Activated CD8-positive, alpha-beta memory T cell treated with anti-CD3 and anti-CD28 coated beads for 1 hour (primary cell): ENCODE measurements at places on chromosomes 7 and 10.

- no peak for DNase-seq
Observed at GRCh38 chr7:120344276-120344675, 71.3 kb downstream of the KCND2 start.

DNA sequence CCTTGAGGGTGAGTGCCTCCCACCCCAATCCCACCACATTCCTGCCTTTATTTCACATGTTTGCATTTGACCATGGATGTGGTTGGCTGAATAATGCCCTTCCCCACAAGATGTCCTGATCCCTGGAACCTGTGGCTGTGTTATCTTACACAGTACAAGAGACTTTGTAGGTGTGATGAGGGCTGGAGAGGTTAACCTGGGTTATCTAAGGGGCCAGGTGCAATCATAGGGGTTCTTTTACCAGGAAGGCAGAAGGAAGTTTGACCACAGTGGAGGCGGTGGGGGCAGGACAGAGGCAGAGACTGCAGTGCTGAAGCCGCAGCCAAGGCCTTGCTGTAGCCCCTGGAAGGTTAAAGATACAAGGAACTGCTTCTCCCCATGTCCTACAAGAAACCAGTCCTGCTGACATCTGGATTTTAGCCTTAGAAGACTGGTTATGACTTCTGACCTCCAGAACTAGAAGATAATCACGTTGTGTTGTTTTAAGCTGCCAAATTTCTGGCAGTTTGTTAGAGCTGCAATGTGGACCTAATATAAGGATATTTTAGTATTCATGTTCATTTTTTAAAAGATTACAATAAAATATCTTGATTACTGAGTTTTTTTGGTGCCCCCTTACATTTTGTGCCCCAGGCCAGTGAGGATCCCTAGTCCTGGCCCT lies 136.6 kb downstream of the ARHGAP22 start:
- DNase-seq, result no peak

- DNase-seq, result no peak
Observed at GRCh38 chr7:13628239-13629001, 361.0 kb downstream of the ETV1 start.

DNA sequence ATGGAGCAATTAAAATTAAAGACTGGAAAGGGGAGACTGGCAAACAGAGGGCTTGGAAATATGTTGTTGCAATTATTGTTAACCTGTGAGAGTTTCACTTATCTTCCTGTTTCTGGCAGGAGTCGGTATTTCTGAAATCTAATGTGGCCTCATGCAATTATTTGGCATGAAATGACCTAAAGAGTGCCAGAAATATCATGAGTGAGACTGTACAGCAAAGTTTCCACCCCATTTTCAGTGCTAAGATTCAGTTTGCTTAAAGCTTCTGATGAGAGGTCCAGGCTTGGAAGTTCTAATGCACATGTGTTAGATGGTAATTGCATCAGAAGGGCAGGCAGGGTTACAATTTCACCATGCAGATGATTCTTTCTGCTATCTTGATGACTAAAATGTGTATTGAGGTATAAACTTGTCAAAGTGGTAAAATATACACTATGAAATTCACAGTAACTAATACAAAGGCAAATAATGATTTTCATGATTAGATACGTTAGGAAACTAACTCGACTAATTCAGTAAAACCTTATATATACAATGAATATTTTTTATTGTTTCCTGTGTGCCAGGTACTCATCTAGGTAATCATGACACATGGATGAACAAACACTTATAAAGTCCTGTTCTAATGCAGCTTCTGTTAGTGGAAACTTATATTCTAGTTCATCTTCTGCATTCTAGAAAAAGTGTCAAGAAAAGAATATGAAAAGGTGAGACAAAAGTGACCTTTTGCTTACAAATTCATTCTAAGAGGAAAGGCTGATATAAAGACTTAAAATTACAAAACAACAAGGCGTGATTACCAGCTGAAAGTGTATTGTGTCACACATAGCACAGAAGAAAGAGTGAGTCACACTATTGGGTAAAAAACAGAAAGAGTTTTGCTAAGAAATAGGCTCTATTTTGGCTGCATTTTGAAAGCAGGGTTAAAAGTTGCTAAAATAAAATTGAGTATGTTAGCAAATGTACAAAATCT lies 533.4 kb upstream of the SEMA3D start:
- DNase-seq, result no peak

- DNase-seq, result no peak
Observed at GRCh38 chr7:56157238-56157790, 41.1 kb upstream of the NUPR2 start.

DNA sequence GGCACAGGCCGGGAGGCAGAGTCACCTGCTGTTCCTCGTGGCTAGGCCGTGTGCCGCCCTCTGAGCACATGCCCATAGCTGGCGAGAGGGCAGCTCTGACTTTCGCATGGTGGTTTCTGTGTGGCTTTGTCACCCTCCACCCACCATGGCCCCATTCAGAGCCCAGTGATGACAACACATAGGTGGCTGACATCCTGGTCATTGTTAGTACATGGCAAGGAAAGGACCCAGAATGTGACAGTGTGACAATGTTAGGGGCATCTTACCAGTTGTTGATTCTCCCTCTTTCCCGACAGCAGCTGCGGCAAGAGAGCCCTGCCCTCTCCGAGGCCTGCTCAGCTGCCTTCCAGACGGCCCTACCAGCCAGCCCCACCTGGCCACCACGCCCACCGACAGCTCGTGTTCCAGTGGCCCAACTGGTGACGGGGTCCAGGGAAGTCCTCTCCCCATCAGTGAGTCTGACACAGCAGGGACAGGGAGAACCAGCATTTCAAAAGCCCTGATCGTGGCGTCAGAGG lies 52.2 kb downstream of the ZNF467 start:
- DNase-seq, result no peak

DNA sequence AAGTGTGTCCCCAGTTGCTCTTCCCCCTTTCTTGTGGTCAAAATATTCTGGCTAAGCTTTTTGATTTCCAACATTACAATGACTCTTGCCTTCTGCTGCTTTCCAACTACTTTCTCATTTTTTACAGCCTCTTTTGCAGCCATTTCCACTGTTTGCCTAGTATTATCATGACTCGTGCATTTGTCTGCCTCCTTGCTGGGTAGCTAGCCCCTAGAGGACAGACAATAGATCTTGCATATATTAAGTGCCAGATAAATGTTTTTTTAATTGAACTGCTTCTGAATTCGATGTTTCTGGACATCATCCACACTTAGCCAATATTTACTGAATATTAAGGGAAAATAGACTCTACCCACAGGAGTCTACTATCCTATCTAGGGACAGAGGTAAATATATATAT lies 124.5 kb downstream of the POU6F2 start:
- DNase-seq, result no peak

- no peak for DNase-seq
Observed at GRCh38 chr10:90420637-90421318, 437.1 kb downstream of the HTR7 start.

DNA sequence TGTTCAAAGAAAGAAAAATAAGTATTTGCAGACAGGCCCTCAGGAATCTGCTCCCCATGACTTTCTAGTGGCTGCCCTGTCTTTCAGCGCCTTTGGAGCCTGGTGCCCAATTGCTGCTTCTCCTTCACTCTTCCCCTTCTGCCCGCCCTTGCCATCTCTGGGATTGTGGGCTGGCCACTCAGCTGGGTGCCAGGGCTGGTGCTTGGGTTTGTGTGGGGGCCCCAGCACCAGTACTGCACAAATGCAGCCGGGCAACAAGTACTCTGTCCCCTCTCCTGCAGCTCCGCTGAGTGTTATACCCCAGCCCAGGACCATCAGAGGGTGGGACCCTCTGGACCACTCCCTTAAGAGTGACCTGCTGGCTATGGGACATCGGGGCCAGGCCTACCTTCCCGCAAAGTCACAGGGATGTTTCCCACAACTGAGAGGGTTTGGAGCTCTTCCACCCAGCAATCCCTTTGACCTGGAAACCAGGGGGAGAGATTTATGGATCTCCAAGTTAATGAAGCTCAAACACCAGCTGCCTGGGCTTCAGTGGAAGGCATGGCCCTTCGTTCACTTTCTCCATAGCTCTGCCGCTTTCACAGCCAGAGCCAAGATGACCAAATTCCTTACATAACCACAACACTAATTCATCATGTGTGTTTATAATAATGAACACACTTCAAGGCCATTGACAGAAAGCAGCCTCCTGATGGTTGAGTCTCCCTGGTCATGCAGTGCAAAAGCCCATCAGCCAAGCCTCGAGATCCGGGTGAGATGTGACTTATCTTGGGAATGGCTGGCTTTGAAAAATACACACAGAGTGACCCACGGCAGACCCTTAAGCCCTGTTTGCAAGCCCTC lies 313.9 kb upstream of the ZNF32 start:
- no peak for DNase-seq

GRCh38 chr7:103777440-103777839 lies 212.0 kb downstream of the RELN start:
- no peak for DNase-seq

GRCh38 chr10:34526186-34526585 lies 288.9 kb downstream of the PARD3 start:
- no peak for DNase-seq

DNA sequence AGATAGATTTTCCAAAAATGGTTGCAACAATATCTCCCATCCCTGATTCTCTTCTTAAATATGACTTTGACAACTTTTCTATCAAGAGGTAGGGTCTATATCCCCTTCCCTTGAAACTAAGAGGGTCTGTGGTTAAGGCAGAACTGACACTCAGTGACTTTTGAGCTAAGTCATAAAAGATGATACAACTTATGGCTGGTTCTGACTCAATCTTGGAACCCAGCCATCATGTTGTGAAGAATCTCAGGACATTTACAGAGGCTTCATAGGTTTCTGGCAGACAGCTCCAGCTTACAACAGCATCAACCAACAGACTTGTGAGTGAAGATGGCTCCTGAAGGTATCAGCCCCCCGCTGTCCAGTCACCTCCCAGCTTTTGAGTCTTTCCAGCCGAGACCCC lies 203.5 kb downstream of the RNLS start:
- DNase-seq, result no peak

GRCh38 chr10:69445041-69445440 lies 6.2 kb upstream of the TSPAN15 start:
- DNase-seq, result no peak

DNA sequence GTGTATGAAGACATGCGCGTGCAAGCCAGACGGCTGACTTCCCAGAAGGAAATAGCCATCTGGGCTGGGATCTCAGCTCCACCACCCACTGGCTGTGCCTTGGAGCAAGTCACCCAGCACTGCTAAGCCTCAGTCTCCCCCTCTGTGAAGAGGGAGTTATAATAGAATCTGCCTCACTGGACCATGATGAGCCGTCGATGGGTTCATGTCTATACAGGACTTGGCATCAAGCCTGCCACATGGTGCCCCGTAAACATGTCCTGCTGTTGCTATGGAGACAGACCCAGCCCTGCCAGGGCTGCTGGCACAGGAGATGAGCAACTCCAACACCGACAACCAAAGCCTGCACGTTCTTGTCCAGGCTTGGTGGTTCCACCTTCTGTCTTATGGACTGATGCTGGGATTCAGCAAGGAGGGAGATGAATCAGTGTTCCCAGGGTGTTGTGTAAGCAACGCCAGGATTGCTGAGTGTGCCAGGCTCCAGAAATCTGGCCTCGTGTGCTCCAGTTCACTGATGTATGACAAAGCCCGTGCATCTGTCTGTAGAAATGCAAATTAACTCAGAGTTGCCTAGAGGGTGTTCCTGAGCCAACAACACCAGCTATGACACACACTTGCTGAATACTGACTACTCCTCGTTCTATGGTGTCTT lies 5.6 kb downstream of the GPR15LG start:
- DNase-seq, result no peak

GRCh38 chr7:41039981-41040380 lies 662.9 kb downstream of the INHBA start:
- no peak for DNase-seq

GRCh38 chr7:47757921-47758411 lies 176.1 kb upstream of the TNS3 start:
- DNase-seq, result no peak

- DNase-seq, result no peak
Observed at GRCh38 chr10:108003061-108003460, 838.6 kb upstream of the SORCS1 start.

- no peak for DNase-seq
Observed at GRCh38 chr7:46239846-46240245, 318.8 kb upstream of the IGFBP3 start.

GRCh38 chr10:1600861-1601260 lies 136.5 kb downstream of the ADARB2 start:
- no peak for DNase-seq

DNA sequence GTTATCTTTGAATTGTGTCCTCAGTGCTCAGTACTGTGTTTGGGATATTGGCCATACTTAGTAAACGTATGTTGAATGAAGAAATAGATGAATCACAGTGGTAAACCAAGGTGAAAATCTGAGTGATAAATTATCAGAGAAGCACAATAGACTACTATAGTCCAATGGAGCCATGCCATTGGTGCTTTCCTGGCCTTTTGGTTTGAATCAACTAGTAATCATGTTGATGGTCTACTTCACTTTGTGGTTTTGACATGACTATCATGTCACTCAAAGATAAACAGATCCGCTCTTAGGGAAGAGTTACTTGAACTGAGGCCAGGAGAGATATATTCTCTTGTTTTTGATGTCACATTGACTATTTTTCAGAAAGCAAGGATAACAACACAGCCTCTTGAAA lies 86.1 kb upstream of the IGFBP3 start:
- no peak for DNase-seq

GRCh38 chr7:84533182-84533581 lies 338.6 kb upstream of the SEMA3A start:
- DNase-seq, result no peak

DNA sequence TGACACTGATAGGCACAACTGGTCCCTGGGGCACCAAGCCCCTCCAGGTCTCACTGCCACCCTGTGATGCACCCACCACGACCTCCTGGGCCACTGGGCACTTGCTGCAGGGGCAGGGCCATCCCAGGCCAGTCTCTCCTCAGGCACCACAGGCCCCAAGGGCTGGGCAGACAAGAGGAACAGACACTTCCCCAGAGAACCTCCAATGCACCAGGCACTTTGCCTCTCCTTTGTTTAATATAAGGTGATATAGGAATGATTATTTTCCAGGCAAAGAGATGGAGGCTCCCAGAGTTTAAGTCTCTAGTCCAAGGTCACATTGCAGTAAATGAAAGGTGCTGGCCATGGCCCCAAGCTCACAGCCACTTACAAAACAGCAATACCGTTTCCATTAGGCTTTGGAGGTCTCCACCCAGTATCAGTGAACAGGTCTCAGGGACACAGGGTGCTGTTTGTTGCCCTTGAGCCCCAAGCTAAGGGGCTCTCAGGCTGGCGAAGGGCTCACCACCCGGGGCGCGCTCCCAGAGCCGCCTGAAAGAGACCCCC lies 4.5 kb downstream of the DEPP1 start:
- DNase-seq, result no peak

DNA sequence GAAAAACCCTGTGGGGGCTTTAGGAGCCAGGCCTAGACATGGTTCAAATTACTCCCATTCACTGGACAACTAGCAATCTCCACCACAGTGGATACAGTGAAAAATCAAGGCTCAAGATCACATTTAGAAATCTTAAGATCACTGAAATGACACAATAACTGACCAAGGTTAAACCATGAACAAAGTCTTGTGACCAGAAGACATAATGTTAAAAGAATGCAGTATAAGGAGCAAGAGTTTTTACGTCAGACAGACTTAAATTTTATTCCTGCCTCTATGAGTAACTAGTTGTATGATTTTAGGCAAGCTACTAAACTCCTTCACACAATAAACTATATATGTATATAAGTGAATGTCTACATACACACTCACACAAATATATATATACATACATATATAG lies 68.5 kb downstream of the MICU1 start:
- DNase-seq, result no peak
